LoVo (cell line): ENCODE measurements at places on chromosomes 12 and 14.

- DNase-seq: no peak
Measured at GRCh38 chr12:122099280-122099749, 20.8 kb downstream of the MLXIP start.

DNA sequence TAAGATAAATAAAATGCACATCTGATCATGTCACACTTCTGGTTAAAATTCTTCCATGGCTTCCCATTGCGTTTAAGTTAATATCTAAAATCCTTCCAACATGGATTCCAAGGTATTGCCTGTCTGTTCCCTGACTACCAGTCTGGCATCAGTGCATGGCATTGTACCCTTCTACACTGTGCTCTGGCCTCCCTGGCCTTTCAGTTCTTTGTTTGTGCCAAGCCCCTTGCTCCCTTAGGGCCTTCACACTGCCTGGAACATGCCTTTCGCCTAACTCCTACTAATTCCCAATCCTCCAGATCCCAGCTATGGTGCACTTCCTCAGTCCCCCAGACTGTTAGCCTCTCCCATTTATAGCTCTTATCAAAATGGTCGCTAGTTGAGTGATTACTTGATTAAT is 6.3 kb downstream of the CIPC start:
- no peak for DNase-seq

DNA sequence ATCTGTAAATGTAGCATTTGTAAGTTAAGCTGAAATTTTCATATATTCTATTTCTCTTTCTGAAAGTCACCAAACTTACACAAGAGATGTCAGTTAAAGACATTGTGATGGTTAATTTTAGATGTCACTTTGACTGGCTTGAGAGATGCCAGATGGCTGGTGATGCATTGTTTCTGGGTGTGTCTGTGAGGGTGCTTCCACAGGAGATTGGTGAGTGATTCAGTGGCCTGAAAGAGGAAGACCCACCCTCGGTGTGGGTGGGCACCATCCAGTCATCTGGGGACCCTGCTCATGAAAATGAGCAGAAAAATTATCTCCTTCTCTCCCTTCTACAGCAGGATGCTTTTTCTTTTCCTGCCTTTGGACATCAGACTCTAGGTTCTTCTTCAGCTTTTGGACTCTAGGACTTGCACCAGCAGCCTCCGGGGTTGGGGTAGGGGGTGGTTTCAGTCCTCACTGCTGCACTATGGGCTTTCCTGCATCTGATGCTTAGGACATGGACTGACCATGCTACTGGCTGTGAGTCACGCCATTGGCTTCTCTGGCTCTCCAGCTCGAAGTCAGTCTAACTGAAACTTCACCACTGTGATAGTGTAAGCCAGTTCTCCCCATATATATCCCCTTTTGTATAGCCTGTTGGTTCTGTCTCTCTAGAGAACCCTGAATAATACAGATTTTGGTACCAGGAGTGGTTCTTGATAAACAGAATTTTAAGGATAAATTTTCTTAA is 20.9 kb downstream of the PDE6H start:
- DNase-seq: no peak

- no peak for DNase-seq
Measured at GRCh38 chr12:133120385-133121191, 9.5 kb downstream of the ZNF891 start.

DNA sequence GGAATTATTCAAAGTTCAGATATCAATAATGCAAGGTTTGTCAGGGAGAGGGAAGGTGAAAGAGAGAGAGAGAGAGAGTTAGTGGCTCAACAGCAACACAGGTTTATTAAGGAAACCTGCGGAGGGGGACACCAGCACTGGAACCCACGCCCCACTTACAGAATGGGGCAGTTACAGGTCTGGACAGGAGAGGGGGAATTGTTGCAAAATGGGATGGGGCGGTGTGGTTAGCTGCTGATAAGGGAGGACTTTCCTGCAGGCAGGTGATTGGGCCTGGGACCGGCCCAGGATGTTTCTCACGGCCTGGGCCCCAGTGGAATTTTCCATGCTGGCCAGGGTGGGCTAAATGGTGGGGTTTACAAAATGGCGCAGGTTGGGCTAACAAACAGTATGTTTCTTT is 278.2 kb upstream of the SLC16A7 start:
- DNase-seq: no peak

GRCh38 chr12:68403296-68403695 is 71.1 kb upstream of the MDM1 start:
- no peak for DNase-seq

DNA sequence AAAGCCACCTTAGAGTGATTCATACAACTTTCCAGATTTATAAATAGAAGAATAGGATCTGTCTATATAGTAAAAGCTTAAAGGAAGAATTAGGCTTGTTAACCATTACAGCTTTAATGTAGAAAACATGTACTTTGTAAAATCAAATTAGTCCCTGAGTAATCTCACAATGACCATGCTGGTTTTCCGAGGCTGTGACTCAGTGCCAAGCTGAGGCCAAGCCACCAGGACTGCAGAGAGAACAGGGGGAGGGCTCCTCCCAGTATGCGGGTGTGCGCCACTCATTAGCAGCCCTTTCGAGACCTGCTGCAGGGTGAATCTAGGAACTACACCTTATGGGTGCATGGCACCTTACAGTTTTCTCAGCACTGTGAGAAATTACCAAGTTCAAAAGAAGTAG is 167.0 kb downstream of the EFCAB11 start:
- no peak for DNase-seq

DNA sequence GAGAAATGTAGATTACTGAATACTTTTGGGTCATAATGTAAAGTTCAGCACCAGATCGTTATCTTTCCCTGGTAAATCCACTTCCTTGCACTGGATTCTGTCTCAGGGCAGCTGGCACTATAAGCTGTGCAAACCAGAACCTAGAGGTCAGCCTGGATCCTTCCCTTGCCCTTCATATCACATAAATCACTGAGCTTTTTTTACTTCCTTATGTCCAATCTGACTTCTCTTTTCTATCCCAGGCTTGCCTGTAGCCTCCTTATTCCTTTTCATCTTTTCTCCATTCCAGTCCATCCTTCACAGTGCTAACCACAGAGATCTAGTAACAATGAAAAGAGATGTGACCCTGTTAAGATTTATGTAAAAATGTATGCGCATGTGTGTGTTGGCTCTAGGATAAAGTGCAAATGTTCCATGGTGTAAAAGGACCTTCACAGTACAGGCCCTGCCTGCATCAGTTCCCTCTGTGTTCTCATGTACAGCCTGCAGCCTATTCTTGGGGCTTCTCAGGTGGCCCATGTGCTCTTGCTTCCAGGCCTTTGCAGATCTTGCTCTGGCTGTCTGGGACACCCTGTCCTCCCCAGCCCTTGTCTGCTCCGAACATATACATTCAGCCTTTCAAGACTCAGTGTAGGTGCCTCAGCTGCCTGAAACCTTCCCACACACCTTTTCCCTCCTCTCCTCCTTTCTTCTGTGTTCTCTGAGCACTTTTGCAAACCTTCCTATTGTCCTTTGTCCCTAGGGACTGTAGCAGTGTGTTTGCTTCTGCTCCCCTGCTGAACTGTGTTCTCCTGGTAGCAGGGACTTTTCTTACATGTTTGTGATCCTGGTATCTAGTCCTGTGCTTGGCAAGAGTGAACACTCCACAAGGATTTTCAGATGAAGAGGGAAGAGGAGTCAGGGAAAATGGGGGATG is 30.0 kb downstream of the PELI2 start:
- no peak for DNase-seq

- DNase-seq: peak; percentile 69
Measured at GRCh38 chr14:53542732-53543131, 389.6 kb upstream of the DDHD1 start.

GRCh38 chr14:51750542-51750941 is 98.8 kb downstream of the FRMD6 start:
- DNase-seq: no peak

DNA sequence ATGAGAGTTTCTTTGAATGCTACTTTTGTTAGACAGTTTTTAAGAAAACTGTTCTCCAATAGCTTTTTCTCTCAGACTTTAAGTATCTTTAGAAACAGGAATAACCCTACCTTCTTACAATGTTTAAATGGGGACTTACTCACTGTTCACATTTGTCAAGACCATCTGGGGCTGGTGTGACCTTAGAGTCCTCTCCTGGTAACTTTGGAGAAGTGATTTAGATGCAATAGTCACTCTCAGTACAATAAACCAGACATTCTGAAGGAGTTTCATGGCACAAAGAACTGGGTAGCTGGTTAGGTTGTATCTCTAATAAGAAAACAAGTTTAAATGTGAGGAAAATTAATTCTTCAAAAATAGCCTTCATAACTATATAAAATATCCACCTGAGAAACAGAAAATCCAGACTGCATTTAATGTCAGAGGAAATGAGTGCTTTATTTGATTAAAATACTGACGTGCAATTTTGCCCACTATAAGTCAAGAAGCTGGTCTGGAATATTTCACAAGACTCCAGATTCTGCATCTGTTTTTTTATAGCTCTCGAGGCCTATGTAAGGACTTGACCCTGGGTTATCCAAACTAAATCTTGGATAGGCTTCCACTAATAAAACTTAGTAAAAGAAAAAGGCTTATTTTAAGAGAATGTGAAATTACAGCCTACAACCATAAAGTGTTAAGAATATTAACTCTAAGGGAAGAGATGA is 108.7 kb downstream of the PTGER2 start:
- DNase-seq: no peak

- no peak for DNase-seq
Measured at GRCh38 chr14:21804981-21805380, 131.4 kb upstream of the OR4E1 start.

GRCh38 chr14:65847075-65847847 is 434.7 kb downstream of the FUT8 start:
- no peak for DNase-seq

DNA sequence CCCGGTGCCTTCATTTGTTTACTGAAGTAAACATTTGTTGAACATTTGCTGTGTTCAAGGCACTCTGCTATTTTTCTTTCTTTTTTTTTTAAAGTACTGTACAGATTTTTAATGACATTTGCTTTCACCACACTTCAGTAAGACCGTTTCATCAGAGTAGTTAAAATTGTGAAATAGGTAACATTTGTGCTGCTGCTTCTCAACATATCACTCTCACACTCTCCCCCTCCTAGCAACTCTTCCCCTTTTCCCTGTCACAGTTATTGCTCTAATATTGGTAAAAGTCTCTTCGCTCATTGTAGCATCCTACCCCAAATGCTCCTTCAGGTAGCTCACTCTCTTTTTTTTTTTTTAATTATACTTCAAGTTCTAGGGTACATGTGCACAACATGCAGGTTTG is 49.6 kb downstream of the SRGAP1 start:
- no peak for DNase-seq

GRCh38 chr12:116320791-116321217 is 43.3 kb upstream of the MED13L start:
- DNase-seq: no peak

DNA sequence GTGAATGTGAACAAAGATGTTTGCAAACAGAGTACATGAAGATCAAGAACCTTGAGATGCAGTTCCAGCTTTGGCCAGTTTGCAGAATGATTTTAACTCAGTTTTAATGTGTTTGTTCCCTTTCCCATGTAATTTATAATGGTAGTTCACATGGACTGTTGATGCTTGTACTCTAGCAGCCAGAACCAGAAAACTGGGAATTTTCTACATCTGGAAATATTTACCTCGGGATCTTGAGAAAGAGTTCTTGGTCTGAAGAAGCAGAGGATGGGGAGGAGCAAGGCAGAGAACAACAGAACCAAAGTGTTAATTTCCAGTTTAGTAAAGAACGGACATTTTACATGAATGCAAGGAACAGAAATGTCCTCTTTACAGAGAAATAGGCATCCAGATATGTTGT is 37.0 kb upstream of the PMCH start:
- DNase-seq: no peak

DNA sequence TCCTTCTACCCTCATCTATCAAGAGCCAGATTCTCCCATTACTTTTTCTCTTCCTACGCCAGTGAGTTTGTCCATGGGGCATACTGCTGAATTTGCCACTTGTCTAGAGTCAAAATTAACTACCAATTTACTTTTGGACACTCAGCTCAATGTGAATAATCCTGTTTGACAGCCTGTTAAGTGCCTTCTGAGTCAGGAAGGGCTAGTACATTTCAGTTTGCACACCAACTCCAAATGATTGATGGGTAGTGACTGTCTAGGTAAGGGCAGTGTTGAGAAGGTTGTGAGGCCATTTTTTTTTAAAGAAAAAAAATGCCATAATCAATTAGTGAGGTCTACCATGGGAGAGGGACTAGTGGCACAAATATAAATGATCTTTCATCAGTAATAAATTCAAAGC is 21.8 kb upstream of the TRIM9 start:
- no peak for DNase-seq

- no peak for DNase-seq
Measured at GRCh38 chr12:5516371-5517241, 84.7 kb downstream of the NTF3 start.

GRCh38 chr12:27505761-27506160 is 18.2 kb upstream of the PPFIBP1 start:
- no peak for DNase-seq

GRCh38 chr14:97224016-97224415 is 426.8 kb downstream of the VRK1 start:
- no peak for DNase-seq

GRCh38 chr12:44510510-44510909 is 365.6 kb downstream of the NELL2 start:
- DNase-seq: no peak

DNA sequence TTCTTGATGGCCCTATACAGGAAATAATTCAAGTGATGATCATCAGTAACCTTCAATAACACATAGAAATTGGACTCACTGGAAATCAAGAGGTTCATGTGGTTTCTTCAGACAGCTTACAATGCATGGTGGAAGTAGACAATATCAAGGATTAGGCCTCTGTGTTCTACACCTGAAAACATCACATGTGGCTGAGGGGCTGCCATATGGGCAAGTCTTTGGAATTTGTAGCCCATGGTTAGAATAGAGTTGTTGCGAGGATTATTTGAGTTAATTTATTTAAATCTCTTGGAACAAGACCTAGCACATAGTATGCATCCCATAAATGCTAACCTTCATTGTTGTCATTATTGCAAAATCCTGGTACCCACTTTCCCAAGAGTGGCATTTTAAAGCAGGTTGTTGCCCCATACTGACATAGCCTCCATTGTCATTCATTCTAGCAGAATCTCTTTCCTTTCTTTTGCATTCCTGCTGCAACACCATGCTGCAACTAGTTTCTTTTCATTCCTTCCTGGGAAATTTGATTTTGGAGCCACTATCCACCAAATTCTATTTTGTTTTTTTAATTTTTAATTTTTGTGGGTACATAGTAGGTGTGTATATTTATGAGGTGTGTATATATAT is 352.7 kb upstream of the NAV3 start:
- no peak for DNase-seq

GRCh38 chr14:70807898-70808415 is 1.4 kb downstream of the MAP3K9 start:
- DNase-seq: peak; percentile 78

- no peak for DNase-seq
Measured at GRCh38 chr14:88421286-88421685, 35.8 kb downstream of the SPATA7 start.

- DNase-seq: peak; percentile 23
Measured at GRCh38 chr12:62537551-62537950, 70.9 kb downstream of the MON2 start.

- no peak for DNase-seq
Measured at GRCh38 chr14:53509276-53510244, 356.4 kb upstream of the DDHD1 start.

- DNase-seq: no peak
Measured at GRCh38 chr12:55057481-55057880, 37.7 kb downstream of the NEUROD4 start.

- DNase-seq: peak; percentile 40
Measured at GRCh38 chr12:56723889-56724700, 1.0 kb downstream of the NACA start.

- no peak for DNase-seq
Measured at GRCh38 chr12:2578772-2579171, 216.0 kb upstream of the FKBP4 start.
